ENCODE measurements at places on chromosomes 2 and 18.

GRCh38 chr2:158489366-158490112 lies 32.8 kb downstream of the PKP4 start:
- DNase-seq, result no peak

GRCh38 chr2:230711224-230711623 lies 1.4 kb upstream of the CAB39 start:
- peak; percentile 71 for DNase-seq

DNA sequence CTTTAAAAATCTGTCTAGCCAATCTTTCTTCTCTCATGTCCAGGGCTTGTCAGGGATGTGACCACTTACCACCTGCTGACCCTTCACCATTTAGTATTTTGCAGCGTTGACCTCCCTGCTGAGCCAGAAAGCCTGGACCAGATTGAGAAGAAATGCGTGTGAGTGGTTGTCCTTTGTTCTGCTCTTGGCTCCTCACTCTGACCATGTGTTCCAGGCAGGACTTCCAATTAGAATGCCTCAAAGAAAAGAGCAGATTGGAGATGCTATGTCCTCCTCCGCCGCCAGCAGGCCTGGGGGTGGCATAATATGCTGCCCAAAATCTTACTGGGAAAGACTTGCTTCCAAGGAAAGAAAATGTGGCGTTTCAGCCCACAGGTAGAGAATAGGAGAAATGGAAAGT lies 894.1 kb downstream of the SLC4A3 start:
- no peak for DNase-seq

- DNase-seq, result peak; percentile 26
Observed at GRCh38 chr2:61537277-61537949, 743 bp downstream of the XPO1 start.

DNA sequence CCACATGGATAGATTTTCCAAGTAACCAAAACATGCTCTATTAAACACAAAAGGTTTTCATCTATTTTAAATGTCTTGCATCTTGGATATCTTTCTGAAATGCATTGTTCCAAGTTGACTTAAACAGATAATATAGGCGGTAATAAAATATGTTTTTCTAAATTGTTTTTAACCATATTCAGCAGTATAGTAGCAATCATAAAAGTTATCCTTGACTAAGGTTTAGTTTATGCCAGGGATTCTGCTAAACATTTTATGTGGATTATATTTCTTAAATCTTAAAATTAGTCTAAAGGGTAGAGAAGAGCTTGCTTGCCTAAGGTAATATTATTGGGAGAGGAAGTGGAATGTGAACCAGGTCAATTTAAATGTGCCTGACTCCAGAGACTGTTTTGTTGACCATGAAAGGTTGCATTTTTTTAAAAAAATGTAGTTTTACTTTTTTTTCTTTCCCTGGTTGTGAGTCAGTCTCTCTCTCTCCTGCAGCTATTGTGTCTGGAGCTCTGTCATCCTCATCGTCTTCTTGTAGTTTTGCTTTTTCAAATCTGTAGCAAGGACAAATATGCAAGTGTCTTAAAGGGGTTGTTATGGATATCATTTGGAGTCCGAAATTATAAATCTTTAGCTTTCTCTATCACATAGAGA lies 309.1 kb upstream of the COL3A1 start:
- no peak for DNase-seq

- peak; percentile 47 for DNase-seq
Observed at GRCh38 chr18:13211534-13211933, 7.0 kb upstream of the LDLRAD4 start.

DNA sequence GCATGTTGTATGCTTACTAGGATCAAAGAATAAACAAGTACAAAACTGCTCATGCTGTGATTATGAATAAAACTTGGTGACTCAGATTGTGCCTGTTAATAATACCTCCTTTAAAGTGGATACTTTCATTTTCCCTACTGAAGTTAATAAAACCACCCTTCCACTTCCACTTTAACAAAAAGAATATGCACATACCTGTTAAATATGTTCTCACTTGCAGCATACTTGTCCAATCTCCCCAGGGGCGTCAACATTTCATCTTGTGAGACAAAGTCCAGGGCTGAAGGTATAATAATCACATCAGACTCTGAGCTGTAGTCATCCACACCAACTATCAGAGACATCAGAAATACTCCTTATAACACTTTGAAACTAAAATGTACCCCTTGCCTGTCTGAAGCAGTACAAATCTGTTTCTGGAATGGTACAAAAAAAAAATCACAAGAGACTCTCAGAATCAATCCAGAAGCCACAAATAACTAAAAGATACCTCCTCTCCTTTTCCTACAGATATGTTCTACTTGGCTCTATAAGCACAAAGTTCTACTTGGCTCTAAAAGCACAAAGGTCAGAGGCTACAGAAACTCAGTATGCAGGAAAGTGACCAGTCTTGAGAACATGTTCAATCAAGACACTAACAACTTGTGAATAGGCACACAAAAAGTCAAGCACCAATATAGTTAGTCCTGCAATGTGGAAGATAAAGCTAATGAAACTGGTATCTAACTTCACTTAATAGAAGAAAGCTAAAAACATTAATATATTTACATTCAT lies 19.3 kb downstream of the PPP4R1 start:
- peak; percentile 30 for DNase-seq

- no peak for DNase-seq
Observed at GRCh38 chr2:205261516-205262020, 420.7 kb upstream of the NRP2 start.
